ENCODE measurements at places on chromosomes 7 and 10.

GRCh38 chr7:148624735-148625134 lies 34.2 kb downstream of the C7orf33 start:
- no peak for DNase-seq

GRCh38 chr10:123269675-123270074 lies 115.5 kb downstream of the BUB3 start:
- no peak for DNase-seq

DNA sequence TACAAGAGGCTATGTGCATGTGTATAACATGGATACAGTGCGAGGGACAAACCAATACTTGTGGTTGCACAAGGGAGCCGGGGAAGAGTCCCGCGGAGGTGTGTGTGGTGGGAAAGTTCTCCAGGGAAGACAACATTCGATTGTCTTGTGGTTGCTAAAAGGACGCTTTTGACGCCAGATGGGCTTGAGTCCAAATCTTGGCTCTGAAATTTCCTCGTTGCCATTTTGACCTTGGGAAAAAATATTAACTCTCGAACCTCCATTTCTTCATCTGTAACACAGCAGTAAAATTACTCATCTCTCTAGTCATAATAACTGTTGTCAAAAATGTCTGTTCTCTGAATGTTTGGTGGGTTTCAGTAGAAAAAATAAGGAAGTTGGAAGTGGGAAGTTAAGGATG lies 16.5 kb downstream of the PLXDC2 start:
- no peak for DNase-seq

GRCh38 chr10:52637592-52637991 lies 135.0 kb downstream of the MBL2 start:
- no peak for DNase-seq

- DNase-seq, result peak; percentile 77
Observed at GRCh38 chr10:119908166-119908565, 15.6 kb downstream of the SEC23IP start.

GRCh38 chr10:114384181-114384580 lies 20.1 kb downstream of the AFAP1L2 start:
- DNase-seq, result no peak

GRCh38 chr10:99781734-99782429 lies 558 bp upstream of the ABCC2 start:
- no peak for DNase-seq

DNA sequence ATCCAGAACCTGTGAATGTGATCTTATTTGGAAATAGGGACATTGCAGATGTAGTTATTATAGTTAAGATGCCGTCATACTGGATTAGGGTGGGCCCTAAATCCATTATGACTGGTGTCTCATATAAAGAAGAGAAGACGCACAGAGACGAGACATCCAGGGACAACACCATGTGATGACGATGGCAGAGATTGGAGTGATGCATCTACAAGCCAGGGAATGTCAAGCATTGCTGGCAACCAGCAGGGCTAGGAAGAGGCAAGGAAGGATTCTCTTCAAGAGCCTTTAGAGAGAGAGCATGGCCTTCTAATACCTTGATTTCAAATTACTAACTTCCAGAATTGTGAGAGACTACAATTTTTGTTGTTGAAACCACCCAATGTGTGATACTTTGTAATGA lies 345.8 kb downstream of the PTEN start:
- DNase-seq, result no peak

All from fibroblast of skin of right biceps (primary cell).